Cortex of kidney (tissue), 1 donor: ENCODE measurements at places on chromosomes 4 and X.

DNA sequence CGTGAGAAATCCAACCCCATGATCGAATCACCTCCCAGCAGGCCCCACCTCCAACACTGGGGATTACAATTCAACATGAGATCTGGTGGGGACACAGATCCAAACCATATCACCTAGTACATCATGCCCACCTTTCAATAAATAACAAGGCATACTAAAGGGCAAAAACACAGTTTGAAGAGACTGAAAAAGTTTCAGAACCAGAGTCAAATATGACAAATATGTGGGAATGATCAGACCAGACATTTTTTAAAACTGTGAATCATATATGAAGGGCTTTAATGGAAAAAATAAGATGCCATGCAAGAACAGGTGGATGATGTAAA, 167.3 kb downstream of the CAMK2D start:
- DNase-seq = no peak

DNA sequence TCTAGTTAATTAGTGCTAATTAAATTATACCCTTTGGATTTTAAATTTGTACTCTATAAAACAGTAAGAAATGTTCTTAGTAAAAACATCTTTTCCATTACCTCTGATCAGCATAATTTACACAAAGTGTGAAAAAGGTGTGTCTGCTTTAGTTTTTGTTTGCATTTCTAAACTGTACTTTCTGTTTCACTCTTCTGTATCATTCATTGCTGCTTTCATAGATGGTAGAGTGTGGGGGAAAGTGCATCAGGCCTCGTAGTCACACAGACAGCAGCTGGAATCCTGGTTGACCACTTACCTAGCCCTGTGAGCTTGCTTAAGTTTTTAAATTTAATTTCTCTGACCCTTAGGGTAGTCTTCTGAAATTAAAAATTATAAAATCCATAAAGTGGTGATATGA, 275.4 kb upstream of the PITX2 start:
- no peak for DNase-seq

DNA sequence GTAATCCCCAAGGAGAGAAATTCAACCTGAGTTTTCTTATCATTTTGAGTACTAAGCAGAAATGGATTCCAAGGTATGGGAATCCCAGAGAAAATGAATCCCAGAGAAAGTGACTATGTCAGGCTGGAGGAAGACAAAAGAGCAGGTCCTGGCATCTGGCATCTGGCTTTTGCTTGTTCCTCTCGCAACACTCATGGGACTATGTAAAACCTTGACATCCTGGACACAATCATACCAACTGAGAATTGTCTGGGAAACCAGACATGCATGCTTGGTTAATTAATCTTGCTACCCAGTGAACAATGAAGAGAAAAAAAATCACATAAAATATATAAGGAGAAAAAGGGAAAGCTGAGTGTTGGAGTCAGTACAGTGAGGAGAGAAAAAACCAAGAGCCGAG, 12.9 kb downstream of the DCAF8L1 start:
- no peak for DNase-seq

DNA sequence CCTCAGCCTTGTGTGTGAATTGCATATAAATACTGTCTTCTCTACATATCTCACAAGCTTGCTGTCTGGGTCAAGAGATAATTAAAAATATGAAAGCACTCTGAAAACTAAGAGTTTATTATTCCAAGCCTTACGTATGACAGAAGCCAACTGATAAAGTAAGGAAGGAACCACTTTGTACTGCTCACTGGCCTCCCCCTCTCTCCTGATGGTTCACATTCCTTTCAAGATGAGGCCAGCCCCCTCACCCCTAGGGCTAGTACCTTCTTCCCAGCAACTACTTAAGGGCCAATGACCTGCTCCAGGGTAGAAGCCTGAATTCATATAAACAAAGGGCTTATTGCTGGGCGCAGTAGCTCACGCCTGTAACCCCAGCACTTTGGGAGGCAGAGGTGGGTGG, 5.4 kb upstream of the SOWAHD start:
- no peak for DNase-seq

DNA sequence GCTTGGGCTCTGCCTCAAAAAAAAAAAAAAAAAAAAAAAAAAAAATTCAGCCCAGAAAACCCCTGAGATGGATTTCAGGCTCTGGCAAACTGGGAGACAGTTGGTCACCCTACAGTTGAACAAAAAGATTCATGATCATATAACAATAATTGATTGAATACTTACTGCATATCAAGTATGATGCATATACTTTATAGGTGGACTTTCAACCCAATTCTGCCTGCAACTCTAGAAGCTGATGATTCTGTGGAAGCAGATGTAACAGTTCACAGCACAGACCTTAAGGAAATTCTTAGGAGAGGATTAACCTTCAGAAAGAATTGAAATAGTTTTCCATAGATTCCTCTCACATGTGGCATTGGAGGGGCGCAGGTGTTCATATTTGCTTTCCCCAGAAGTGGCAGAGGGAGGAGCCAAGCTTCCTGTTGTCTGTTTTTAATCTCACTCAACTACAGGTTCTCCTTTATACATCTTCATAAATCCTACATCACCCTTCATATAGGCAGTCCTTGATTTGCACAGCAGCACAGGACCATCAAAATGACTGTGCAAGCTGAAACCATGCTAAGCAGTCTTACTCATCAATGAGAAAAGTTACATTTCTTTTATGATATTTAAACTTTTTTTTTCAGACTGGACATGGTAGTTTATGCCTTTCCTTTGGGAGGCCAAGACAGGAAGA, 149.4 kb upstream of the KLF3 start:
- no peak for DNase-seq

- DNase-seq = no peak
Observed at GRCh38 chr4:147610686-147611085, 6.5 kb upstream of the TMEM184C start.

DNA sequence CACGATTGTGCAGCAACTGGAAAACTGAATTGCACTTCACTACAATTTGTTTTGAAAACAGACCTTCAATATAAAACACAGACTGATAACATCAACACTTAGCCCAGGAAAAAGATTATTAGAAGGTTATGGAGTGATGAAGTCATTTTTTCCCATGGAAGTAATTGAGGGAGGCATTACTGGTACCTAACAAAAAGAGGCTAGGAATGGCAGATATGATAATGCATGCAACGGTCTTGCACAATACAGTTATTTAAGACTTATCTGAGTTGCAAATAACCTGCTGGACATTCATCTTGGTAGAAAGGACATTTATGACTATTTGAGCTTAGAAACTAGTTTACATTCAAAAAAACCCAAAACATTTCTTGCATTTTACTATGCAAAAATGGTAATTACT, 1031.9 kb downstream of the FAT4 start:
- no peak for DNase-seq

DNA sequence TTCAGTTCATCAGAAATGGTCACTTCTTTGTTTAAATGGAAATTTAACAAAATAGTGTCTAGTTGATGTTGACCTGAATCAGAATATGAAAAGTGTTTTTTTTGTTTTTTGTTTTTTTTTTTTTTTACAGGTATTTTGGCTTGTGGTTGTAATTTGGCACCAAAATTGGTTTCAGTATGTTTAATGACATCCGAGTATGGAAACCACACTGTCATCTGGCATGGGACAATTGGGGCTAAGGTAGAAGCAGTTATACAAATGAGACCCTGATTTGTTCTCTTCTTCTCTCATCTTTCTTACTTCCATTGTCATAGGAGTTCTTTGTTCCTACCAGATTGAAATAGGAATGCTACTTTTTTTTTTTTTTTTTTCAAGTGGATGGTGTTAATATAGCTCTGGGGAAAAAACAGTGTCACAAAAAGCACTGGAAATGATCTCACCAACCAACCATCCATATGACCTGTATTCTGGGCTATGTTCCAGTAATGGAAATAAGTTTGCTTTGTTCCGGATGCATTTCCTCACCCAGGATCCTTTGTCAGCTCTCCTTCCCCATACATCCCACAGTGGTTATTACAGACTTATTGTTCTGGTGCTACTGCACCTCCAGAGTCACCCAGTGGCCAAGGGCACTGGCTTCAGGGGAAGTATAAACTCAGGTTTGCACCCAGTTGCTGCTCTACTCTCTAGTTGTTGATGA, 95.8 kb downstream of the ATXN3L start:
- no peak for DNase-seq

DNA sequence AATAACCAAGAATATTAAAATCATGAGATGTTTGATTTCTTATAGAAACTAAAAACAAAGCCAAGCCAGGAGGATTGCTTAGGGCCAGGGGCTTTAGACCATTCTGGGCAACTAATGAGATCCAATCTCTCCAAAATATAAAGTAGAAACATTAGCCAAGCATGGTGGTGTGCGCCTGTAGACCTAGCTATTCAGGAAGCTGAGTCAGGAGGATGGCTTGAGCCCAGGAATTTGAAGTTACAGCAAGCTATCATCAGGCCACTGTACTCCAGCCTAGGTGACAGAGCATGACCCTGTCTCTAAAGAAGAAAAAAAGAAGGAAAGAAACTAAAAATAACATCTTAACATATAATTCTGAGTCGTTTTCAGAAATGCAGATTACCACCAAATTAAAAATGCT, 96.7 kb downstream of the NAF1 start:
- DNase-seq = no peak

- DNase-seq = no peak
Observed at GRCh38 chr4:48649505-48649904, 130.6 kb downstream of the FRYL start.

- no peak for DNase-seq
Observed at GRCh38 chr4:125624951-125625350, 310.2 kb downstream of the FAT4 start.

DNA sequence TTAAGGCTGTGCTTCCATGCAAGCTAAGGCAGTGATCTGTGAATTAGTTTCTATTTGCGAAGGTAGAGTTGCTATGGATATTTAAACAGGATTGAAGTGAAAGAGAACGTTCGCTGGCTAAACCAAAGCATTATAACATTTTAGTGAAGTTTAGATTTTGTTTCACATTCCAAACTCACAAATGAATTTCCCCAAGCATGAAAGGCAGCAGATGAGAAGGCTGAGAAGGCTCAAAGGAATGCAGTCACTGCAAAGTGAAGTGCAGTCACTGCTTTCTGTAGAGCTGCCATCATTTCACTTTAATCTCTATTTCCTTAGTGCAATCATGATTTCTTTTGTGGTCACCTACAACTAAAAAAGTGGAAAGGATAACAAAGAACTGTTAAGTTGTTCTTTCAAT, 334.7 kb upstream of the NR3C2 start:
- no peak for DNase-seq

DNA sequence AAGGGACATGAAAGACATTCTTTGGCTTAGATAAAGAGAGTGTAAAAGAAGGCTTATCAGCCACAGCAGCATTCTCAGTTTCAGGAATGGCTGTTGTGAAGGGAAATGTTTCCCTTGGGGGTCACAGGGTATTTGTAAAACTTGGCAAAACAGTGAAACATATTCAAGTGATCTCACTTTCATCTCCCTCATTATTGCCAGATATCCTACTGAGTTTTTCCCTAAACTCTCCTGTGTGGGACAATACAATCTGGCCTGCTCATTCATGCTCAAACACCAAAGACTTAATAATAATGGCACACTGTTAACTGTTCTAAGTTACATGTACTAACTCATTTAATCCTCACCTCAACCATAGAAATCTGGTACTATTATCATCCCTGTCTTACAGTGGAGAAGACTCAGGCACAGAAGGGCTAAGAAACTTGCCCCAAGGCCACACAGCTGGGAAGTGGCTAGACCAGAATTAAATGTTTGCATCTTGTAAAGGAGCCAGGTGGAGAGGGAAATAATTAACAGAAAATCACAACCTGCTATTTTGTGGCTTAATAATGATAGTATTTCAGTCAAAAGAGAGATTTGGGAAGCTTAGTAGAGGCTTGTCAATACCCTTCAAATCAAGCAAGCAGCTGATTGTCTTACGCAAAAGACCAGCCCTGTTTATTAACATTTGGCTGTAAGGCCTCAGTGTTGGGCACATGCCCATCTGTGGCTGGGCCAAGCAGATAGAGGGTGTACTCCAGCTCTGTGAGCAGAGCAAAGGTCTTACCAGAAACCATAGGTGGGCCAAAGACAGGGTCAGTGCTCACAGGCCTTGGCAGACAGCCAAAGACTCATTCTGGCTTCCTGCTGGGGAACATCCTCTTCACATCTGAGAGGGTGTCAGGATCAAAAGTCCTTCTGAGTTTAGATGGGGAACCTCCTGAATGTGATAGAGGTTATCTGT, 17.3 kb downstream of the SMPX start:
- DNase-seq = no peak

GRCh38 chr4:4387531-4388310, 819 bp downstream of the NSG1 start:
- DNase-seq = no peak

DNA sequence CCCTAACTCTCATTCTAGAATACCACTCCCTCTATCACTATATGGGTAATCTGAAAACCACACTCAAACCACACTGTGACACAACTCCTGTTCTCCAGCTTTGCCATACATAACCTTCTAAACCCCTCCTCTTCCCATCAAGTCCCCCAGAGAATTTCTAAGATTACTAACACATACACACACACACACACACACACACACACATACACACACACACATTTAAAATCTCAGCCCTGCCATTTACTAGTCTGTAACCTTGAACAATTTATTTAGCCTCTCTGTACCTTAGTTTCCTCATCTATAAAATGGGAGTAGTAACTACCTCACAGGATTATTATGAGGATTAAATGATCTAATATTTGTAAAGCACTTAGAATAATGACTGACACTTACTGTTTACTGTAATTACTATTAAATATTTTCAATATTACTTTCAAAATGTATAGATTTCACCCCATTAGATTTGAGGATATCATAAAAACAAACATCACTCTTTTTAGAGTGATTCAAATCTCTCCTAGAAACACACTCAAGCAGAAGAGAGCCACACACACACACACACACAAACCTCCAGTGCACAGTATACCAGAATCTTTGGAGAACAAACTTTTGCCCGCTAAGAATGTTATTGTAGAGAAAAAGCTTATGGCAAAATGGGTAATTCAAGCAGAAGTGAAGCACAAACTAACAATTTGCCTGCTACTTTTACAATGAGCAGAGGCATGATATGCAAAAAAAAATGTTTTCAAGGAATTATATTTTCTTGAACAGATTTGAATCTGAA, 3.8 kb downstream of the ANKRD50 start:
- no peak for DNase-seq

GRCh38 chrX:67607466-67607865, 63.6 kb downstream of the AR start:
- no peak for DNase-seq

DNA sequence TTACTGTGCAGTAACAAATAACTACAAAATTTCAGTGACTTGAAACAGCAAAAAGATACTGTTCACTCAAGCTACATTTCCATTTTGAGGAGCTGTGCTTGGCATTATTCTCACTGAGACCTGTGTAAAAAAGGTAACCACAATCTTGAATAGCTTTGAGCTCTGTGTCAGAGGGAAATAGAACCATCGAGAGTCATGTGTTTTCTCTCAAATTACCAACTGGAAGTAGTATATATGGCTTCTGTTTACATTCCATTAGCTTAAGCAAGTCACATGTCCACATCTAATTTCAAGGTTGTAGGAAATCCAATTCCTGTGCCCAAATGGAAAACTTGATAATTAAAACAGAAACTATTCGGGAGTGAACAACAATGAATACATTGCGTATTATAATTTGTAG, 82.9 kb upstream of the BANK1 start:
- no peak for DNase-seq

- DNase-seq = no peak
Observed at GRCh38 chr4:155339588-155339987, 37.2 kb downstream of the MAP9 start.

GRCh38 chrX:64975491-64975890, 759 bp downstream of the ZC4H2 start:
- no peak for DNase-seq
